SK-MEL-5 (cell line): ENCODE measurements at places on chromosomes 7 and 10.
A peak's percentile ranks its signal among the peaks of the same experiment; 100 is the strongest.

DNA sequence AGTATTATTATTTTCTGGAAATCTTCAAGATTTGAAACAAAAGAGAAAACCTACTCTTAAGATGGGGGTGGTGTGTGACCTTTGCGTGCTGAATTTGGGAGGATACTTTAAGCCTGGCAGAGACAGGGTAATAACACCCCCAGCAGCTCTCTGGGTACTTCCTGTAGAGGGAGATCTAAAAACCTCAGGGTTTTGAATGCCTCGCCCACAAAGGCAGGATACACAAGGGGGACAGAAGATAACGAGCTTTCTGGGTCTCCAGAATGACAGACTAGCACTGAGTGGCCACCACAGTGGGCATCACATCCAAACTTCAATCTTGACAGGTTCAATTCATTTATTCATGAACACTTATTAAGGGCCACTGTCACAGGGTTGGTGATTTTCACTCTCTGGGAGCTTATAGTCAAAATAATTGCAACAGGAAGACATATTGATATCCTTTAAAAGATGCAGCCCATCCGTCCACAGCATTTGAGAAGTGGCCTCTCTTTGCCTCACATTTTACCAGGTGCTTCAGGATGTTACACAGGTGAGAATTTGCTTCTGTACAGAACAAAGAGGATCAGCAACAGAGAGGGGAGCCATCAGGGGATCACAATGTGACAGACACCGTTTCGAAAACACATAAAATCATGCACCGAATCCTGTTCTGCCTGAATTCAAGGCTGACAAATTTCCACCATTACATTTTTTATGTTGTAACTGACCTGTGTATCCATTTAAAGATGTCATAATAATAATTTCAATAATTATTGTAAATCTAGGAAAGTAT is 14.3 kb downstream of the CPA1 start:
- DNase-seq: no peak

GRCh38 chr7:89666136-89666835 is 488.0 kb upstream of the STEAP1 start:
- DNase-seq: no peak

DNA sequence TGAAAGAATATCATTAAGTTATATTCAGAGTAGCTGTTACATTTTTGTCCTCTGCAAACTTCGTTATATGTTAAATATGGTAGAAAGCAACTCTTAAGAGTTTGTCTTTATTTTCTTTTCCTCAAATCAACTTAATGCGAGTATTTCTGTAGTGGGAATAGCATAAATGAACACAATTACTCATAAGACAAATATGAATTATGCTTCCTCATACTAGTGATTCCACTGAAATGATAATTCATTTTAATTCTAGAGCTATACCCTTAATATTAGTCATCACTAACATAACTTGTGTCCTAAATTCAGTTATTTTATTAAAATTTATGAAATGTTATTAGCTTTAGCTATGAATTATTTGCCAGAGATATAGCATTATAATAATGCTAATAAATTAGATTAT is 820.6 kb upstream of the KCND2 start:
- no peak for DNase-seq

- DNase-seq: no peak
Observed at GRCh38 chr7:47511699-47512370, 70.1 kb downstream of the TNS3 start.

GRCh38 chr10:73655990-73656298 is at the start of gene SYNPO2L:
TSS of gene SYNPO2L (minus strand) at chr10:73656029. CDS start at chr10:73655922, 107 bp downstream.
- no peak for DNase-seq

GRCh38 chr10:33509231-33509831 is 174.9 kb upstream of the NRP1 start:
- DNase-seq: peak; percentile 11

DNA sequence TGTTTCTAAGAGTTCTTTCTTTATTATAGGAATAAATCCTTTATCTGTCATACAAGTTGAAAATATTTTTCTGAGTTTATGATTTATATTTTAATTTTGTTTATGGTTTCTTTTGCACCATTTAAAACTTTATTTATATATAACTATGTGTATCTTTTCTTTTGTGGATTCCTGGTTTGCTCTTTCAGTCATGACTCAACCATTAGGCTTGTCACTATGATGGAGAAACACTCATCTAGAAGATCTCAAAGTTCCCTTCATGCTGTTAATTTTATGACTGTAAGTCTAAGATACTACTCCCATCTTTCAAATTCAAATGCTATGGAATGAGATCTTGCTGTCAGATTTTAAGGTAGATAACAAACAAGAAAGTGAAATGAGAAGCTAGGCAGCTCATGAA is 199.5 kb downstream of the INHBA start:
- DNase-seq: no peak

GRCh38 chr7:57381581-57381980 is 68.4 kb upstream of the ZNF716 start:
- no peak for DNase-seq

DNA sequence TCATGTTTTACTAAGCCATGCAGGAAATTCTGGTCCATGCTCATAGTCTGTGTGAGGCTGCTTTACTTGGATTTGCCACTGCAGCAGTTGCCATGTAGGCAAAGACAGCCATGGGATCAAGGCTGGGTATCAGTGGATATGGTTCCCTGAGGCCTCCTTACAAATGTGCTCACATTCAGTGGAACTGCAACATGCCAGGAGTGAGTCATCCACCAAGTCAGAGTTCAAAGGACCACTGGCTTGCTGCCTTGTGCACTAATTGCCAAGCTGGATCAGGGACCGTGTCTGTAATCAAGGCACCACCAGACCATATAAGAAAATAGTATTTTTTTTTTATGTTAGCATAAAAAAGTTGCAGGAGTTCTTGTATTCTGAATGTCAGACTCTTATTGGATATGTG is 101.0 kb downstream of the CDCA7L start:
- no peak for DNase-seq

- no peak for DNase-seq
Observed at GRCh38 chr7:134854816-134855215, 75.4 kb downstream of the CALD1 start.

DNA sequence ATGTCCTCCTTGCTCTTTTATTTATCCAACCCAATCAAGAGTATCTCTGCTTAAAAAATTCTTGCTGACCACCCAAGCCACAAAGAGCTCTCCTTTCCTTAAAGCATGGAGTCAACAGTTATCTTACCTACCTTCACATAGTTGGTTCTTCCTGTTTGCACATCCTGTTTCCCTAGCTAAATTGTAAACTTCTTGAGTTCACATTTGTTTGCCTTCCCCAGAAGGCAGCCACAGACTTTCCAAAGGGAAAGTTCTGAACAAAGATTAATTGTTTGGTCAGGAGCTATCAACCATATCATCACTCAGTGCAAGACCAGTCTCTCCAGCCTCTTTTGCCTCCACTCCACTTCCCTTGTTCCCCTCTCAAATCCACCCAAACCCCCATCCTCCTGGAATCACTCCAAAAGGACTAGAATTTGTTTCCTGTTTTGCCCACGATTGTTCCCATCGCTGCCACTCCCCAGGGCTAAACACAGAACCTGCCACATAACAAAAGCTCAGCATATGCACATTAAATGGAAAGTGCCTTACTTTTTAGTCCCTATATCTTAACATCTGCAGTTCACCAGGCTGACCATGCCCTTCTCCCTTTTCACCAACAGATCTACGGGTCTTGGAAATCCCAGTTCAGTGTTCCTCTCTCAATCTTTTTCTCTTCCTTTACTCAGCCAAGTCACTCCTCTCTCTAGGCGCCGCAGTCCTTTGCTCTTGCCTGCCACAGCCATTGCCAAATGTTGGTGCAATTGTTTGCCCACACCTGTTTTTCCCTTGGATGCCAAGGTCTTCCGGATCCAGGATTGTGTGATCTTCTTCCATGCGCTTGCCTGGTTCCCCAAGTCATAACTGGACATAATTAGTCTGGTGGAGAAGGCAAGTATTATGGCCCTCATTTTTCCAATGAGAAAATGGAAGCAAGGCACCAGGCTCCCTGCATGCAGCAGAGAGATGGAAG is 265.5 kb downstream of the KCNMA1 start:
- DNase-seq: no peak

DNA sequence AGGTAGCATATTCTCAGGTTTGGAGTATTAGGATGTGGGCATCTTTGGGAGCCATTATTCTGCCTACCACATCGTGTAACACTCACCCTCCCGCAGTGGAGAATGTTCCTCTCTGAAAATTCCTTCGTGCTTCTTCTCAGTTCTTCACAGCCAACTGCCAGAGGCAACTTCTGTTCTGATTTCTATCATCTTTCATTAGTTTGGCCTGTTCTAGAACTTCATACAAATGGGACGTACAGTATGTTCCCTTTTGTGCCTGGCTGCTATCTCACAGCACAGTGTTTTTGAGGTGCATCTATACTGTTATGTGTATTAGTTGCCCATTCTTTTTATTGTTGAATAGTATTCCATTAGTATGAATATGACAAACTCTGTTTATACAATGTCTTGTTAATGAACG is 8.9 kb upstream of the SLC26A3 start:
- no peak for DNase-seq
